CD4-positive, CD25-positive, alpha-beta regulatory T cell (primary cell): ENCODE measurements at places on chromosomes 3 and 15.

- DNase-seq, result no peak
These were observed 40.5 kb upstream of the XIRP1 start for GRCh38 chr3:39232859-39233258.

- DNase-seq, result no peak
These were observed 89.9 kb downstream of the LRTM1 start for GRCh38 chr3:54837964-54838363.

GRCh38 chr15:63601026-63601703 lies 4.0 kb downstream of the FBXL22 start:
- peak; percentile 52 for DNase-seq

GRCh38 chr15:101459579-101460300 lies 29.8 kb downstream of the PCSK6 start:
- DNase-seq, result no peak

DNA sequence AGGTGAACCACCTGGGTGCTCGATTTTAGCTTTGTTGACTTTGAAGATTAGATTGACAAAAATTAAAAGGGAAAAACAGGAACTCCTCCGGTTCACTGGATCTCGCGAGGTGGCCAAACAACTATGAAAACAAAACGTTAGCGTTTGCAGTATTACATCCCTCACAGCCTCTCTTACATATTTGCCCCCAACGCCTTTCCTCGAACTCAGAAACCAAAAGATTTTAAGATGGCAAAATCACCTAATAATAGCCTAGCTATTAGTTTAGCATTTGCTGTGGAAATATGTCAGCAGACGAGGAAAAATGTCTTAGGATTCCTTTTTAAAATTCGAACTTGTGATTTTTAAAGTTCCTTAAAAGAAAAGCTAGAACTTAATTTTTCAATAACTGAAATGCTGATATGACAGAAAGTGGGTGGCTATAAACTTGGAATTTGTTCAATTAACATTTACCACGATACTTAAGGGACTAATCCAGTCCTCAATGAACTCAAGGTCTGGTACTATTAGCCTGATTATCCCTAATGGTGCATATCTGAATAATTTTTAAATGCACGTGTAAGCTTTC lies 491 bp upstream of the SENP7 start:
- no peak for DNase-seq

GRCh38 chr3:148970271-148970670 lies 21.1 kb upstream of the GYG1 start:
- no peak for DNase-seq

- DNase-seq, result no peak
These were observed 55.3 kb upstream of the VGLL3 start for GRCh38 chr3:87046241-87046640.

DNA sequence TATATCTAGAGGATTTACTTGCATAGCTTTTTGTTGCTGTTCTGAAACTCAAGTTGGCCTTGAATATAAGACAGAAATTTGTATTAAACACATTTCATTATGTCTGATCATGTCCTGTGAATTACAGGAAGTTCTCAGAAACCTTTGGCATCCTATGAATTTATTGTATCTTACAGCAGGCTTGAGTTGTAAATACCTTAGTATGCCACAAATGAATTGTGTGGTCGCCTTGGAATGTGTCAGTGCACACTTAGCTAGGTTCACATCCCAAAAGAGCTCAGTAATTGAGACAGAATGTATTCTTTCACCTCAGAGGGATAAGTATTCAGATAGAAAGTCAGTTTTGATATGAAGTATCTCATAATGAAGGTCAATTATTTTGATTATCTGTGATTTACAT lies 83.4 kb downstream of the NEK11 start:
- no peak for DNase-seq

GRCh38 chr15:79299841-79300235 lies 11.1 kb upstream of the TMED3 start:
- DNase-seq, result no peak

DNA sequence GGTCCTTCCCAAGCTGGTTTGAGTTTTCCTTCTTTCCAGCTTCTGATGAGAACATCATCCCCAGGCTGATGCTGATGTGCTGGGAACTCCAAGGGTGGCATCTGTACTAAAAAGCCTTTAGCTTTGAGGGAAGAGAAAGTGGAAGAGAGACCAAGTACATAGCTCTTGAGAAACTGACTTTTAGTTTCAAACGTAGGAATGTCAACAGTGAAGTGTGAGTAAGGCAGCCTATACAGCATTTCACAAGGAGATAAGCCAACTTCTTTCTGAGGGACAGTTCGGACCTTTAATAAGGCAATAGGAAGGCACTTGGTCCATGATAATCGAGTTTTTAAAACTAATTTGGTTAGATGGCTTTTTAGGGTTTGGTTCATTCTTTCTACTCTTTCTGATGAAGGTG lies 53.7 kb downstream of the DLG1 start:
- no peak for DNase-seq

DNA sequence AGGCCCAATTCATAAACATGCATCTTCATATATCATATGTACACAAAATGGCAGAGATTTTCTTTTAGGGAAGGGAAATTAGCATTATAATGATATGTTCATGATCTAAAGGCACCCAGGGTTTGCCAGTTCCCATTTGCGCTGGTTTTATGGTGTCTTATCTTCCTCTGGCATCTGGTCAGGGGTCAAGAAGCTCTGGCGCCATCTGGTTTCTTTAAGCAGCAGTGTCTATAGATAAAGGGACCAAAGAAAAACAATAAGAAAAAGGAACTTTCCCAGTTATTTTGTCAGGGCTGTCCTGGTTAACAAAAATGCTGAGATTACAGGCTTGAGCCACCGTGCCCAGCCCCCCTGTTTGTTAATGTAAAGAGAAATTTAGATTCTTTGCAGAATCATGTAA lies 3.3 kb upstream of the DCP1A start:
- DNase-seq, result no peak

- DNase-seq, result no peak
These were observed 32.1 kb upstream of the TMEM207 start for GRCh38 chr3:190481779-190482178.

- DNase-seq, result no peak
These were observed 53.5 kb downstream of the BSN start for GRCh38 chr3:49607796-49608195.

- DNase-seq, result no peak
These were observed 30.4 kb downstream of the GOLGA6L2 start for GRCh38 chr15:23416349-23417276.

- DNase-seq, result no peak
These were observed 39.2 kb upstream of the BCL2A1 start for GRCh38 chr15:80010131-80010673.

DNA sequence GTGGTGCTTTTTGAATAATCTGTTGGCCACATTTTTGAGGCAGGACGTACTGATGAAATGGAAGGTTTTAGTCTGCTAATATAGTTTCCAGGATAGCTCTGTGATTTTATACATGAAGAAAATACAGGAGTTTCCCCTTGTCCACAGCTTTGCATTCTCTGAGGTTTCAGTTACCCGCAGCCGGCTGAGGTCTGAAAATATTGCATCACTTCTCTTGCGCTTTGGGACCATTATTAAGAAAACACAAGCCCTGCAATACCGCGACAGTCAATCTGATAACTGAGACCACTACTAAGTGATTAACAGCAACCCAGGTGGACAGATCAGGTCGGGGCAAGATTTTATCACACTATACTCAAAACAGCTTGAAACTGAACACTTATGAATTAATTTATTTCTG lies 33.0 kb downstream of the BLM start:
- DNase-seq, result peak; percentile 10

GRCh38 chr15:26166429-26166828 lies 303.3 kb upstream of the ATP10A start:
- DNase-seq, result no peak
